Fibroblast of skin of scalp (primary cell): ENCODE measurements at places on chromosomes 2 and 18.

DNA sequence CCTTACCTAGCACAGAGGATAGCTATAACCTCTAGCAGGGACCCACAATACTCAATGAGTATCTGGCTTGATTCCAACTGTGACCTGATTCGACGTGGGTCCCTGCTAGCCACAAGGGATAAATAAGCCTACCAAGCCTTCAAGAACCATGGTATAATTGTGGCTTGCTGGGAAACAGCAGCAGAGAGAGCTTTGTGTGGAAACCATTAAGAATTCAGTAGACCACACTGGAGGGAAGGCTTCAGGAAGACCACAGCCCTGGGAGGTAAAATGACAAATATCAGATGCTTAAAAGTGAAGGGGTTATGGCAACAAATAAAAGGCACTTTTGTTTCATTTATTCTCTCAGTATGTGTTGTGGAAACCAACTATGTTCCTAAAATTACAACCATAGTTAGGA is 82.6 kb upstream of the WIPF1 start:
- DNase-seq: no peak

- DNase-seq: no peak
Observed at GRCh38 chr18:11736656-11737055, 47.6 kb downstream of the GNAL start.

- no peak for DNase-seq
Observed at GRCh38 chr2:121284463-121285449, at the start of gene TFCP2L1. TSS of gene TFCP2L1 (minus strand) at chr2:121285202. CDS start at chr2:121285109, 93 bp downstream.

- DNase-seq: peak; percentile 30
Observed at GRCh38 chr2:63865159-63865799, 23.6 kb downstream of the UGP2 start.

- DNase-seq: no peak
Observed at GRCh38 chr2:195304310-195304709, 352.7 kb upstream of the SLC39A10 start.

GRCh38 chr2:224968051-224968450 is 74.2 kb downstream of the DOCK10 start:
- peak; percentile 34 for DNase-seq

- DNase-seq: peak; percentile 100
Observed at GRCh38 chr2:223041527-223042109, 10.4 kb upstream of the KCNE4 start.

- DNase-seq: peak; percentile 65
Observed at GRCh38 chr2:199973703-199974102, 18.3 kb downstream of the MAIP1 start.

GRCh38 chr2:239146741-239147181 is 254.1 kb downstream of the HDAC4 start:
- no peak for DNase-seq

DNA sequence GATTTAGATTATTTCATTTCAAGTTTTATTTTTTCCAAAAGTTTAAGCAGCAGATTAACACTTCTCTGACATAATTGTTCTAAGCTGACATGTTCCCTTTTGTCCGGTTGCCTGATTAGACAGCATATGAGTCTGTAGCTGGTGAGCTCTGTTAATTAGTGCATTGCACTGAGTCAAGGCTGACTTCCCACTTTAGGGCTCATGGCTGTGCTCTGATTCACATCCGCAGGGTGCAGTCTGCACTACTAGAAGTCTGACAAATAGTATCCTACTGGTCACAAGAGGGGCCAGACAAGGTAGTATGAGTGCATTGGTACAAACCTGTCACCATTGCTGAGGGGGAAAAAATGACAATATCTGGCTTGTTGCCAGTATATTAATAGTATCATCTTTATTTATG is 443.9 kb upstream of the ZNF804A start:
- peak; percentile 32 for DNase-seq

DNA sequence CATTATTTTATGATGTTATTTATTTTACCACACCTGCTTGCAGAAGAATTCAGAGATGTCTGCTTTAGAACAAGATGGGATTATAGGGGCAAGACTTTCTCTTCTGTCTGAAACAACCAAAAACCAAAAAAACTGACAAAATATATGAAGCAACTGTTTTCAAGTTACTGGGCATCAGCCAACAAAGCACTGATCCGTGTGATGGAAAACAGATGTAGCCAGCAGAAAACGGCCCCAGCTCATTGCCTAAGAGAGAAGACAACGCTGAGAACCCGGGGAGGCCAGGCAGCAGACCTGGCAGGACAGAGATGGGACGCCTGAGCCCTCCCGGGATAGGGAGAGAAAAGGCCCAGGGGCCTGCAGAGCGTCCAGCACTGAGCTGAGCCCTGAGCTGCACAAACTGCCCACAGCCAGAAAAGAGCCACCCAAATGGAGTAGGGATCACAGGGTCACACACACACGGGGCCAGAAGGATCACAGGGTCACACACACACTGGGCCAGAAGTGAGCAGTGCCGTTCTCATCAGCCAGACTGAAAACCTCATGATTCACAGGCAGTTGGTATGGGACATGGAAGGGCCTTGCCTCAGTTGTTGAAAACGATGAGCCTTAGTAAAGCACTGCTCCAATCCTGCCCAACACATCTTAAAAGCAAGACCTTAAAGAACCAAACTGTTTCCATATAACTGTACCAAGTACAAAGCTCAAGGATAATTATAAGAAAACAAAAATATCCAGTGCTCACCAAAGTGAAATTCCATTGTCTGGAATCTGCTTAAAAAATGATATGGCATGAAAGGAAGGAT is 12.1 kb downstream of the PXDN start:
- DNase-seq: peak; percentile 96

DNA sequence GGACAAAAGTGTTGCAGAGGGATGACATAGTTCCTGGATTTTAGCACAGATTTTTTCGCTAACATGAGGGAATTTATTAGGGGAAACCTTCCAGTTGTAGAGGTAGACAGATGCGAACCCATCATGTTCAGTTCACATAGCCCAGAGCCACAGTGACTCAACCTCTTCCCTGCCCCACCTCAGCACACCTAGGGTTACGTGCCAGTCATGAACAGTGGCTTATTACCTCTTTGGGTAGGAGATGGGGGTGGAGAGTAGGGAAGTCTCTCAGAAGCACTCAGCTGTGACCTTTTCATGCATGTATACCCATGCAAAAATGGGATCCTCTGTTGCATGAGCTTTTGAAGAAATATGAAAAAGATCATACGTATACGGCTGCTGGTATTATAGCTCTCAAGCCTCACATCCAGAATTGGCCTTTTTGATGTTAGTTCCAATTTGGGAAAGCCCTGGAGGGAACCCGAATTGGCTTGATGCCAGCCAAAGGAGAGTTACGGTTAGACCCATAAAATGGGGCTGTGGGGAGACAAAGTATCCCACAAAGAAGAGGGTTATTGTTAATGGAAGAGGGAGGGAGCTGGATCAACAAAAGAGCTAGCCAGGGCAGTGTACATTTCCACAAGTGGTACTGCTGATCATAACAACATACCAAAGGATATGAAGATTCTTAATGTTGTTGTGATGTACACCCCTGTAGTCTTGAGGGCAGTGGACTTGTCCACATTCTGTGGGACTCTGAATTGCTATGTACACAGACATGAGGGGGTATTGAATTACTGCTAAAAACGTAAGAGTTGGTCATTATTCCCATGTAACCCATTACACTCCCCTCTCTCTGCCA is 4.9 kb downstream of the TANC1 start:
- peak; percentile 59 for DNase-seq

DNA sequence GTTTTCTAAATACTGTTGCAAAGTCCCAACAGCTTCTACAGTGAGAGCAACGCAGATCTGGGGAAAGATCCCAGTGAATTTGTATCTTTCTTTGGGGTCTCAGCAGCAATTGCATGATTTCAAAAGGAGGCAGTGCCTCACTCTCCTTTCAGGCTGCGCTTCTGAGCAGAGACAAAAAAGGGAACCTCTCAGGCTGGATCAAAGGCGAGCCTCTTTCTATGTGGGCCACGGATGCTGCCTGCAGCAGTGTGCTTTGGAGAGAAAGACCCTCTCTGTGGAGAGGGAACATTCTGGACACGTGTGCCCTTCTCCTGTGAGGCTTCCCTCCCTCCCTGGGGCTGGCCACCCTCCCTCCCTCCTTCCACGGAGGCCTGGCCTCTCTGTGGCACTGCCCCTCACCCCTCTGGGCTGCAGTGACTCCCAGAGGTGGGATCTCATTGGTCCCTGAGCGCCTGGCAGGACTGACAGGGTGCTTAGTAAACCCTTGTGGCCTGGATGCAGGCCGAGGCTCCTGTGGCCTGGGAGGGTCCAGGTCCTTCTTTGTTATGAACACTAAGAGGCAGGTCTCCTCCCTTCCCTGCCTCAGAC is 21.6 kb upstream of the PDIA6 start:
- no peak for DNase-seq

DNA sequence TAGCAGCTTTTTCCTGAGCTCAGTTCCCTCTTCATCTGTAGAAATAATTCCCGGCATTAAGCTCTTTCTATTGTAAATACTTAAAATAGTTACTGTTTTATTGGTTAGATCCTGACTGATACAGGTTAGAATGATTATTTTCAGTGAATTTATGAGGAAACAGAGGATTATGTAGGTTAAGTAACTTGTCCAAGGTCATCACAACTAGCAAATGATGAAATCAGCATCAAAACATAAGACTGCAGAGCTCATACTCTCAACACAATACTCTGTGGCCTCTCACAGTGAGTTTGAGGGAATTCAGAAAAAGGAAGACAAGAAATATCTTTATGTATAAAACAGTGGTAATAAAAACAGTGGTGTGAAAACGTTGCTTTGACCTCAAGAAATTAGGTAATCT is 113.2 kb upstream of the DLX2 start:
- no peak for DNase-seq

DNA sequence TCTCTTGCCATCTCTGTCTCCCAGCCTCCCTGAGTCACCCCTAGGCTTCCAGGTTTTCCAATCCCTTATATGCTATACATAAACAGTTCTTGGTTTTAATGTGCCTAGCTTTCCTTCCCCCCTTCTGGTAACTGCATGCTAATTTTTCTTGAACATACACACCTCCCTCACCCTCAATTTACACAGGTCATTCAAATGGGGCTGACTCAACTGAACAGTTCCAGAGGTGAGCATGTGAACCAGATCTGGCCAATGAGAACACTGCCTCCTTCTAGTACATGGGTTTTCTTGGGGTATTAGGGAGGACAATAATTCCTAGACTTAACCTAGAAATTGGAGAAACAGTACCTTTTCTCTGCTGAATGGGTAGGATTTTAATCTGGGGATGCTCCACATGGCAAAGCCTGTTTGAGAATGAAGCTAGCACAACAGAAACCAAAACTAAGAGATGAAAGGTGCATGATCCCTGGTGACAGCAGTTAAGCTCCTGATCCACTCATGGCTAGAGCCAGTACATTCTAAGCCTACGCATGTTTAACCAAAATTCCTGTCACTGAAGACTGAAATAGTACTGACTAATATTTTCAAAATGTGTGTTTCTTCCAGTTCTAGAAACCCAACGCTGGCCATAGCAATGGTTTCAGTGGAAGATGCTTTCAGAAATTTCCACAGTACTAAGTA is 11.8 kb downstream of the SLC25A12 start:
- DNase-seq: peak; percentile 7

GRCh38 chr2:44642123-44642857 is 280.5 kb downstream of the CAMKMT start:
- DNase-seq: no peak

DNA sequence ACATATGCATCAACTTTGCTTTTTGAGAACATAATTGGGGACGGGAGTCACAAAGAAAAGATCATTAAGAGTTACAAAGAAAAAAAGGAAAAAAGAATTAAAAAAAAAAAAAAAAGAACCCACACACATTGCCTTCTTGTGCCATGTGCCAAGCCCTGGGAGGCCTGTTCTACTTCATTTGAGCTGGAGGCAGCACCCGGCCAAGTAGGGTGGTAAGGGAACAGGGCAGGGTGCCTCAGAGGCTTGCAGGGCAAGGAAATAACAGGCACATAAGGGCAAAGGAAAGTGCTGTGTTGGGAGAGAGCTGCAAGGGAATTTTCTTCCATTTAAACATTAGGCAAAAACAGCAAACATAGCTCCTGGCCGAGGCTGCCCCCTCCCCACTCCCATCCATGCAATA is 418.0 kb downstream of the TMEM182 start:
- no peak for DNase-seq

DNA sequence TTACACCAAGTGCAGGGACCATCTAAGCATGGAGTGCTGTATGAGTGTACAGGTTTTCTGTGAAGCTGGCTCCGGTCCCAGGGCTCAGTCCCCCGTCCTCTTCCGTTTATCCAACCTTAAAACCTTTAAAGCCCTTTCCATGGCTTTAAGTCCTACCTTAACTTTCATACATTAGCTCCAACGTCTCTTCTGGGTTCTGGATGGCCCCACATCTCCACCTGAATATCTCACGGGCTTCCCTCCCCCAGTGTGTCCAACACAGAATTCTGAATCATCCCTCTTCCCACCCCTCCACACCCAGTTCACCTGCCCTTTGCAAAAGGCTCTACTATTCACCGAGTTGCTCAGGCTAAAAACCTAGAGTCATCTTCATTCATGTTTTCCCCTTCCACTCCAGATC is 12.8 kb downstream of the ARHGAP25 start:
- DNase-seq: no peak

DNA sequence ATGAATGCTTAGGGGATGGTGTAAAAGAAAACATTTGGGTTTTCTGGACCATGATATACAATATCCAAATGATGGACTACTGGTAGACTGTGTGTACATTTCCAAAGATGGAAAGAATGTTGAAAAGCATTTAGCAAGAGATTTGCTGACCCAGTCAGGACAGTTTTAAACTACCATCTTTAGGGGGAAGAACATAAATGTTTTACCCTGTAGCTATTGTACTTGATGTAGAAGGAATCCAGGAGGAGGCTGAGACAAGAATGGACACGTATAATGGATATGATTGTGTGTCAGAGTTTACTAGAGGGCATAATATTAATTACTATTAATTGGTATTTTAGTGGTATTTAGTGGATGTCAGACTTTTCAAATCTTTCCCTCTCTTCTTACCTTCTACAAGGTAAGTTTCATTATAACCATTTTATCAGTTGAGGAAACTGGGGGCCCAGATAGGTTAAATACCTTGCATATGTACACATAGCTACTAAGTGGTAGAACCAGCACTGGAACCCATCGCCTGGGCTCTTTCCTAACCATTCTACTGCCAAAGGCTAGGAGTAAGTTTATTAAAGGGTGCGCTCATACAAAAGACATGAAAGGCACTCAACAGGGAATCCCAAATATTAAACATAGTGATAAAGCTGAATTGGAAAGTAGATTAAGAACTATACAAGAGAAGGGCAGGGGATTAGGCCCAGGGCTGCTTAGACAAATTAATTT is 8.9 kb downstream of the TACR1 start:
- no peak for DNase-seq

DNA sequence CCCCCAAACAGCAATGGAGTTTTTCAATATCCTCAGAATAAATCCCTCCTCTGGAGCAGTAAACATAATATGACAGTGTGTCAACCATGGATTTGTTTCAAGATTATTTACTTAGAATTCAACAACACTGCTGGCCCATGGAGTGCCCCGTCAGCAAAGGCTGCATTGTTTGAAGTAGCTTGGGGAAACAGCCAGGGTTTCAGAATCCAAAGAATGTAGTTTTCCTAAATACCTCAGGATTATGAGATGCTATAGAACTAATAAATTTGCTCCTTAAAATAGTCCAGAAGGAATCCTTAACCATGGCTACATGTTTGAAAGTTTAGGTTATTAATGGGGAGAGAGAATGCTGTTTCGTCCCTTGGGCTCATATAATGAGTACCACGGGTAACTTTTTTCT is 13.1 kb upstream of the CETN1 start:
- DNase-seq: peak; percentile 64
